ENCODE measurements at places on chromosomes 13 and 19. TPM values are rescaled to one million over a fixed set of nuclear protein-coding genes. Genes with fewer than 3 reads are reported as not detected.

Gene APOC4
- not detected for total RNA-seq

Gene CPT1C
- 18.7 TPM for total RNA-seq

Gene STOML3
- not detected for total RNA-seq

Gene DIRAS1
- 0.59 TPM for total RNA-seq

Gene ZNF724
- 1.8 TPM for total RNA-seq

Gene UBE2L5
- 0.09 TPM for total RNA-seq

Gene PGLYRP2
- total RNA-seq = not detected

Gene LHB
- not detected for total RNA-seq

Gene DNAAF3
- total RNA-seq = 0.65 TPM

Gene AXL
- total RNA-seq = 345 TPM

Gene BEST2
- not detected for total RNA-seq

Gene TEX101
- not detected for total RNA-seq

Gene ZNF492
- total RNA-seq = under 0.01 TPM

Gene SLAIN1
- 0.65 TPM for total RNA-seq

Gene C1QTNF9
- total RNA-seq = not detected

Gene FXYD1
- not detected for total RNA-seq

Gene FREM2
- under 0.01 TPM for total RNA-seq

Gene TEX29
- total RNA-seq = not detected

Gene SOX1
- not detected for total RNA-seq

Gene C3
- total RNA-seq = 3.1 TPM

Gene CYP4F12
- total RNA-seq = not detected

Gene APC2
- total RNA-seq = 0.46 TPM

Gene CD22
- 0.55 TPM for total RNA-seq

Gene POU2F2
- total RNA-seq = 1.5 TPM

Gene ENOX1
- 2.1 TPM for total RNA-seq

Gene LRRC63
- total RNA-seq = under 0.01 TPM

Gene S1PR2
- 17.1 TPM for total RNA-seq
